IMR-90 (cell line): ENCODE measurements at places on chromosomes 7 and 10. TPM values are rescaled to one million over a fixed set of nuclear protein-coding genes. Genes with fewer than 3 reads are reported as not detected.

Gene HMX2
- not detected in 2 replicates for polyA plus RNA-seq

DNA sequence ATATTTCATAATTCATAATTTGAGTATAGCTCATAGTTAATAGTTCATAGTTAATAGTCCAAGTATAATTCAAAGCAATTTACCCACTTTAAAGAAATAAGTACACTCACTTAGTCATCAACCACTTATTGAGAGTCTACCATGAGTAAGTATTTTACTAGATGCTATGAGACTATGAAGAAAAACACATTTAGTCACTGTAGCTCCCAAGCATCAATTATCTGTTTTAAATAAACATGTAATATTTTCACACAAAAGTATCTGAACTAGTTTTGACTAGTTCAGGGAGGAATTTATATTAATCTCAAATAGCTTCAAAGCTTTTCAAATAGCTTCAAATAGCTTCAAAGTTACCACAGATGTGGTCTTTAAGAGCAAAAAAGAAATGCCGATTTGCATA, 119.2 kb downstream of the ANK3 start:
- DNase-seq: peak; percentile 40

GRCh38 chr7:157436763-157437480, 100.1 kb downstream of the DNAJB6 start:
- DNase-seq: no peak

Gene OR6V1
- polyA plus RNA-seq: not detected in 2 replicates

Gene AKR1C3
- 0.22 and 0.51 TPM in 2 replicates for polyA plus RNA-seq

GRCh38 chr7:17722798-17723197, 217.5 kb downstream of the SNX13 start:
- no peak for DNase-seq

DNA sequence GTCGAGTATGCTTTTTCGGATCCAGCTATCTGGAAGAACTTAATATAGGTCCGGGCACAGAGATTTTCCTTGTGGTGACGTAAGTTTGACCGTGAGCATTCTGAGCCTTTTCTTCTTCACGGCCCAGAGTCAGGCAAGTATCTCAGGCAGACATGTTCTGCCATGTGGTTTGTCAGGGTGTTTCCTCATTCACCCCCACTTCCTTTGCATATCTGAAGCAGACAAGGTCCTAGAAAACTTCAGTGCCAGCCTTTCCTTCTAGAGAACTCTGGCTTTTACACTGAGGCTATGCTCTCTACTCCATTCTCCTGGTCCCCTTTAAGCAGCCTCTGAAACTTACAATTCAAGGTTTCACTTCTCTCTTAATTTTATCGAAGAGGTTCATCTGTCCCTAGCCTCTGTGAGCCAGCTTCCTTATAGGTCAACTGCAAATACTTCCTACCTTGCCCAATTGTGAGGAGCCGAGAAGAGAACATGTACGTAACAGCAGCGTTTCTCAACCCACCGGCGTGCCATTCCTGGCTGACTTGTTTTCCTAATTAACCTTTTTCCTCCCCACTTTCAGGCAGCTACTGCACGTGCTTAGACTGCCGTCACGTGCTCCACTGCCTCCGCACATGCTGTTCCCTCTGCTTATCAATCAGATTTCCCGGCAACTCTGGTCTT, 47.3 kb downstream of the CDCA7L start:
- no peak for DNase-seq

GRCh38 chr10:109889867-109890266, 33.4 kb downstream of the XPNPEP1 start:
- DNase-seq: peak; percentile 91

DNA sequence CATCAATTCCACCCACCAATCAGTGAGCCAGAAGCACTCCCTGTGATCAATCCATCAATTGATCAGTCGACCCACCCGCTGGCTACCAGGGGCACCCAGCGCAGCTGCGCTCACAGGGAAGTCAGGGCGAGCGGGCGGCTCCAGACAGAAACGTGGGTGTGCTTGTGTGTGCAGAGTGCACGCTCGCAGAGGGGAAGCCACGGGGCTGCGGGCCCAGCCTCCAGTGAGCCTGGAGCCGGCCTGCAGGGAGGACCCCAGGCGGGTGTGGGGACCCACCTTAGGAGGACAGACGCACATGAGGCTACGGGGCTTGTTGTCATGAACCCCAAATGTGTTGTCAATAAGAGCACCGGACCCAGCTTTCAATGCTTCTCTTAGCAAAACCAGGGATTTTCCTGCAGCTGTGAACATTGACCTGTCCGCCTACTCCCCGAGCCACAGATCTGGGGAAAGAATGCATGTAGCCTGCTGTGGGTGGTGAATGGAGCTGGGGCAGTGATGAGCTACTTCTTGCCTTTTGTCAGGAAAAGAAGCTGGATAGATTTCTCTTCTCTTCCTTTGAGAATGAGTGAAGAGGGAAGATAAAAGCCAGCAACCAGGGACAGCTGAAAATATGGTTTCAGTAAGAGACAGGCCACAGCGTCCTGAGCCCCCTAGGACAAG, 497.8 kb downstream of the DNAJB6 start:
- no peak for DNase-seq

DNA sequence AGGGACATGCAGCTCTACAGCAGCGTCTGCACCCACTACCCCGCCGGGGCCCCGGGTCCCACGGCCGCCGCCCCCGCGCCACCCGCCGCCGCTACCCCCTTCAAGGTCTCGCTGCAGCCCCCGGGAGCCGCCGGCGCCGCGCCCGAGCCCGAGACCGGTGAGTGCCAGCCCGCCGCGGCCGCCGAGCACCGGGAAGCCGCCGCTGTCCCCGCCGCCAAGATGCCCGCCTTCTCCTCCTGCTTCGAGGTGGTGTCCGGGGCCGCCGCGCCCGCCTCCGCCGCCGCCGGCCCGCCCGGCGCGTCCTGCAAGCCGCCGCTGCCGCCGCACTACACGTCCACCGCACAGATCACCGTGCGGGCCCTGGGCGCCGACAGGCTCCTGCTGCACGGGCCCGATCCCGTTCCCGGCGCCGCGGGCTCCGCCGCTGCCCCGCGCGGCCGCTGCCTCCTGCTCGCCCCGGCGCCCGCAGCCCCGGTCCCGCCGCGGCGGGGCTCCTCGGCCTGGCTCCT, 631 bp downstream of the OTUD1 start:
- DNase-seq: no peak

DNA sequence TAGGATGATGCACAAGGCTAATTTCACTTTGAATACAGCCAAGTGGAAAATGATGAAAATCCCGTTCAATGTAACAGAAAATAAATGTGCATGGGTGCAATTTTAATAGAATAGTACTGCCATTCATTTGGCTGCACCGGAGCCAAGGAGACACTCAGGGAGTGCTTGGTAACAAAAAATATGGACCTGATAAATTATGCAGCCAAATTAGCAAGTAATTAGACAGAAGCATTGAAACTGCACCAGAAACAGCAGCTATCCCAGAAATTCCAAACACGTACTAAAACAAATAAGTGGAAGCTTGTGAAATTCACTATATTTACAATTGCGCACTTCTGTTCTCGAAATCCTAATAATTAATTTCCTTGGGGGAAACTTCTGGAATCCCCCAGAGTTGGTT, 31.5 kb downstream of the ST8SIA6 start:
- no peak for DNase-seq

GRCh38 chr10:70206762-70207161, 26.5 kb downstream of the PPA1 start:
- no peak for DNase-seq

- DNase-seq: peak; percentile 97
These were observed 28.5 kb downstream of the CHCHD3 start for GRCh38 chr7:133053321-133053891.

- DNase-seq: no peak
These were observed 113.6 kb downstream of the PRLHR start for GRCh38 chr10:118481871-118482270.

DNA sequence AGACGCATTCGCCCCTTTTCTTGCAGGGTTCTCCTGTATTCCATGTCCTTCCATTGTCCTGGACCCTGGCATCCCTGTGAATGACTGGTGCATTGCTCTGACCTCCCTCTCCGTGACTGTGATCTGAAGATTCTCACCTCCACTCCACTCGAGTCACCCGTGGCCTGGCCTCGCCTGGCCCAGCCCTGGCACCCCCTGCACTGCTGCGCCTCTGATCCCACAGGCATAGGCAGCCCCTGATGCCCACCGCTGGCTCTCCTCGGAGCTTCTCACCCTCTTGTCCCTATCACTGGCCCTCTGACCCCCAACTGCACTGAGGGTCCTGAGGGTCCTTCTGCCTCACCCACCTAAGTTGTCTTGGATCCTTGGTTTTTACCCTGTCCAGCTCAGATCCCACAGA, 2.2 kb upstream of the MMP21 start:
- DNase-seq: no peak
